ENCODE measurements at places on chromosomes 12 and 14.

DNA sequence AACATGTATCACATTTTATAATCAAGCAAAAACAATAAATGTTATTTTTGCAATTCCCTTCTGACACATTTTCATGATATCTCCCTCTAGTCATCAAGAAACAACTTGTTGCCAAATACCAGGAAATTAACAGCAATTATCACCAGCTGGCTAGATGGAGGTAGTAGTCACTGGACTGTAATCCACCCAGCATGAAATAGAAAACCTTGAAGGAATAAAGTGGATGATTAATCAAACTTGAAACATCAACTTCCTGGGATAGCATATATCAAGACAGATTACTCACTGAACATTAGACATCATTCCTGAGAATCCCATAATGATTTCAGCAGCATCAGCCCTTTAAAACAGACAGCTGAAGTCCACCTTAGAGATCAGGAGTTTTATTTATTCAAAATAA lies 259.0 kb downstream of the CCDC59 start:
- DNase-seq: no peak

DNA sequence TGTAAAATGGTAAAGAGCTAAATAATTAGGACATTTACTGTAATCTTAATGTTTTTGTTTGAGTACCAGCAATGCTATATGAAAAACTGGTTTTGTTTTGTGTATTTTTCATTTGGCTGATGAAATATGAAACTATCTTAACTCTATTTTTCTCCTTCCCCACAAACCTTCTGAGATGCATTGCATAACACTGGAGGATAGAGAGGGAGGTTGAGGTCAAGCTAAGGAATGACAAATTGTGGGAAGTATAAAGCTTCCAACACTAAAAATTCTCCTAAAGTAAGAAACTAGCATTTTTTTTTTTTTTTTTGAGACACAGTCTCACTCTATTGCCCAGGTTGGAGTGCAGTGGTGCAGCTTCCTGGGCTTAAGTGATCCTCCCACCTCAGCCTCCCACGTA lies 31.5 kb upstream of the SRP54 start:
- DNase-seq: no peak

GRCh38 chr12:7747246-7747645 lies at the start of gene CLEC4C:
CLEC4C (minus strand) TSS chr12:7747375; CDS start chr12:7747348, 27 bp downstream.
- no peak for DNase-seq

- DNase-seq: no peak
Observed at GRCh38 chr12:100753837-100754236, 40.7 kb upstream of the ANO4 start.

DNA sequence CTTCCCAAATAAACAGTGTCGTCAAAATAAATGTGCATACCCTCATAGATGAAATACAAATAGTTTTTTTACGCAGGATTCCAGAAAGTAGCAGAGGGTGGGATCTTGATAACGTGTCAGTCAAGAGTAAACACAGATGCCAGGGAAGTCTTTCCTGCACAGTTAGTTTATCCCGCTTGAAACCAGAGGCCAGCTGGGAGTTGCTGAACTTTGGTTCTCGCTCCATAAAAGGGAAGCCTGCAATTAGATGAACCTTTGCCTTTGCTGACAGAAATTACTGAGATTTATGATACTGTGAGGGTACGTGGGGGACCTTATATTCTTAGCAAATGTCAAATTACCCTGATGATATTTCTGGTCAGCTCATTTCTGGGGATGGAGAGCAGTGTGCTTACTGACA lies 18.9 kb downstream of the FAR2 start:
- DNase-seq: no peak

- no peak for DNase-seq
Observed at GRCh38 chr14:28952161-28952560, 185.6 kb downstream of the FOXG1 start.

DNA sequence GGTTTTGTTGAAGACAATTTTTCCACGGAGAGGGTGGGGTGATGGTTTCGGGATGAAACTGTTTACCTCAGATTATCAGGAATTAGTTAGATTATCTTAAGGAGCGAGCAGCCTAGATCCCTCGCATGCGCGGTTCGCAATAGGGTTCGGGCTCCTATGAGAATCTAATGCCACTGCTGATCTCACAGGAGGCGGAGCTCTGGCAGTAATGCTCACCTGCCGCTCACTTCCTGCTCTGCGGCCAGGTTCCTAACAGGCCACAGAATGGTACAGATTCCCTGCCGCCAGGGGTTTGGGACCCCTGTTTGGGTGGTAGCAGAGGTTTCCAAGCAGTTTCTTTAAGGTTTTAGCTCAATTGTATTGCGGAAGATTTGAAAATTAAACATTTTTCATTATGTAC lies 439.8 kb upstream of the OR4E1 start:
- no peak for DNase-seq

DNA sequence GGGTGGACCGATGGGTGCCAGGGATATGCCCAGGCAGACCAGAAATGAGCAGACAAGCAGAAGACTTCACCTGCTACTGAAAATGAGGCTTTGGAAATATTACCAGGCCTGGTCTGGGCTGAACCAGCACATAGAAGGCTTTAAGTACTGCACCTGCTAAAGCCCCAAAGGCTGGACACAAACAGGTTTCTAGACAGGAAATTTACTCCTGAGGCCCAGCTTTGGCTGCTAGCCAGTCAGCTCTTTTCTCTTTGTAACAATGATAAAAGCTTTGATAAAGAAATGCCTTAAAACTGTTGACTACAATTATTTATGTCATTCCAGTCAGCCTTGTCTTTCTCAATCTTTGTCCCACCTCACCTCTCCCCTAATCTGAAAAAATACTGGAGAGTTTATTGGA lies 228.9 kb upstream of the EGLN3 start:
- no peak for DNase-seq

GRCh38 chr14:104644091-104644635 lies 39.6 kb upstream of the TMEM179 start:
- DNase-seq: no peak

GRCh38 chr12:91179315-91179714 lies 3.3 kb downstream of the DCN start:
- DNase-seq: no peak

DNA sequence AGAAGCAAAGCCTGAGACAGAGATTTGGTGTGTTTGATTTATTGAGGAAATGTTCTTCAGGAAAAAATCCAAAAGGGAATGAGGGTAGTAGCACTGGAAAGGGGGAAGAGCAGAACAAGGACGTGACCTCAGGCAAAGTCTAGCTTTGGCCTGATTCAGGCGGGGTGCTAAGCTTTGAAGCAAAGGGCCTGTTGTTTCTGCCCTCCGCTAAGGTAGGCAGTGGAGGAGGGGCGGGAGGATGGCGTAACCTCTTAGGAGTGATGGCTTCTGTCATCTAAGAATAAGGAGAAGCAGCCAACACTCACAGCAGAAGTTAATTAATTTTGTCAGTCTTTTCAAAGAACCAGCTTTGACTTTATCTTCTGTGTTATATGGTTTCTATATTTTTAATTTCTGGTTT lies 20.4 kb downstream of the ABHD12B start:
- no peak for DNase-seq

DNA sequence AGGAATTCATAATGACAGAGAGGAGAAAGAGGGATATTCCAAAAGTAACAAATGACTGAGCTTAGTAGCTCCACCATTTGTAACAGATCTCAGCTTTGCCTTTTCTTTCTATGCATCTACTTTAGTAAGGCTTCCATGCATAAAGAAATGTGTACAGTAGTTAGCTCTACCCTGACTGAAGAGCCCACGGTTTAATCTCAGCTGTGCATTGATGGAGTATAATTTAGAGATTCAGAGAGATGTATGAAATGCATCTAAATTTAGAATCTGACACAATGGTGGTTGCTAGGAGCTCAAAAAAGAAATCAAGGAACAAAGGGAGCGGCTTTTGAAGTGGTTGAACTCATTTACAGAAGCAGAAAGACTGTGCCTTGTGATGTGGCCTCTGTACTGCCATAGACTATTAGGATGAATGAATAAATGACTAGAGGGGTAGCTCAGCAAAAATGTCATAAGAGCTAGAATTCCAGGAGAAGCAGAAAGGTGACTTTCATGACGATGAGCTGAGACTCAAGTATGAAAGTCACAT lies 838.6 kb downstream of the RPS29 start:
- DNase-seq: no peak
